ENCODE measurements at places on chromosomes 13 and 19.
A peak's percentile ranks its signal among the peaks of the same experiment; 100 is the strongest.

GRCh38 chr13:23583491-23583890 is 13.3 kb downstream of the TNFRSF19 start:
- no peak for DNase-seq

- no peak for DNase-seq
These were observed 39.6 kb downstream of the RAB20 start for GRCh38 chr13:110521946-110522345.

- DNase-seq: no peak
These were observed 42.0 kb downstream of the LNX2 start for GRCh38 chr13:27578121-27579030.

DNA sequence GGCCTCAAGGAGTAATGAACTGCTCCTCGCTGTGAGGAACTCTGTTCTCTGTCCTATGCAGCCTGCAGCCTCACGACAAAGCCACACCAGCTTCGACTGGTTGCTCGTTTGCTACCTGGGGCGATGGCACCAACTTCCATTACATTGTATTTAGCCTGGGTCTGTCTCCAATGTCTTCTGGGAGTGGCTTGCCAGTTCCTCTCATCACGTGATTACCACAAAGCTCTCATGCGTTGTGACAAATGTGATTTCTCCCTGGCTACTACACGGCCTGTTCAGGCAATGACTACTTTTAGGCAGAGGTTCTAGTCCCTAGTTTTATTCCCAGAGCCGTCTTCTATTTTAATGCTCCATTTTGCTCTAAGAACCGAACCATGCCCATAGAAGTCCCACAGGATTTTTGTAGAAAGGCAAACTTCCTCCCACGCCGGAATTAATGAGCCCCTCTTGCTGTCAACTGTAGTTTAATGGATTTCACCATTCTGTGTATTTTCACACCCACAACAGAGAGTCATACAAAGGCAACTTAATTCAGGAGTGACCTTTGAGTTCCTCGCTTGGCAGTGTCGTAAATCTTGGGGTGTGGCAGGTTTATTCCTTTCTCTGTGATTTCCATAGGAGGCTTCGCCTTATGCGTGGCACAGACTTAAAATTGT is 351.9 kb downstream of the EFNB2 start:
- no peak for DNase-seq

DNA sequence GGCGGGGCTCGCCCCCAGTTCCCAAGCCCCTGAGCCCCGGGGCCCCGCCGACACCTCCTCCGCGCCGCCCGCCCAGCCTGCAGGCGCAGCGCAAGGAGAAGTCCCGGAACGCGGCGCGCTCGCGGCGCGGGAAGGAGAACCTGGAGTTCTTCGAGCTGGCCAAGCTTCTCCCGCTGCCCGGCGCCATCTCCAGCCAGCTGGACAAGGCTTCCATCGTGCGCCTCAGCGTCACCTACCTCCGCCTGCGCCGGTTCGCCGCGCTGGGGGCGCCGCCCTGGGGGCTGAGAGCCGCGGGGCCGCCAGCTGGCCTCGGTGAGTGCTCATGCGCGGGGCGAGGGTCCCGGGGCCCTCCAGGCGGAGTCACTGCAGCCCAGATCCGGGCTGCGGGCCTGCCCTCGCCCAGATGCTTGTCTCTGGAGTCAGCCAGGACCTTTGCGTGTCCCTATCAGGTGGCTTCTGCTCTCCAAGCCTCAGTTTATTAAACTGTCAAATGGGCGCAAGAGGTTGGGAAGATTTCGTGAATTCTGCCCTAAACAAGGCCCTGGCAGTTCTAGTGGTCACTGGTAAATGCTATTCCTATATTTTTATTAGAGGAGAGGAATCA is 2.0 kb downstream of the NPAS1 start:
- no peak for DNase-seq

DNA sequence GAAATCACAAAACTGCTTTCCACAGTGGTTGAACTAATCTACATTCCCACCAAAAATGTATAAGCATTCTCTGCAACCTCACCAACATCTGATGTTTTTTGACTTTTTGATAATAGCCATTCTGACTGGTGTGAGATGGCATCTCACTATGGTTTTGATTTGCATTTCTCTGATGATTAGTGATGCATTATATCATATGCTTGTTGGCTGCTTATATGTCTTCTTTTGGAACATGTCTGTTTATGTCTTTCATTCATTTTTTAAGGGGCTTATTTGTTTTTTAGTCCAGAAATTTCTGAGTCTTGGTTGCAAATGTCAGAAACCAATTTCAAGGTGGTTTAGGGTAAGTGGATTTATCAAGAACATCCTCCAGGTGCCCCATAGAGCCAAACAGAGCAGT is 484.8 kb upstream of the TSHZ3 start:
- DNase-seq: no peak

- no peak for DNase-seq
These were observed 395.1 kb downstream of the FOXO1 start for GRCh38 chr13:40271271-40271885.

GRCh38 chr13:95471960-95472359 is 80.6 kb upstream of the CLDN10 start:
- DNase-seq: no peak

- no peak for DNase-seq
These were observed 31.2 kb downstream of the KEAP1 start for GRCh38 chr19:10471909-10472308.

DNA sequence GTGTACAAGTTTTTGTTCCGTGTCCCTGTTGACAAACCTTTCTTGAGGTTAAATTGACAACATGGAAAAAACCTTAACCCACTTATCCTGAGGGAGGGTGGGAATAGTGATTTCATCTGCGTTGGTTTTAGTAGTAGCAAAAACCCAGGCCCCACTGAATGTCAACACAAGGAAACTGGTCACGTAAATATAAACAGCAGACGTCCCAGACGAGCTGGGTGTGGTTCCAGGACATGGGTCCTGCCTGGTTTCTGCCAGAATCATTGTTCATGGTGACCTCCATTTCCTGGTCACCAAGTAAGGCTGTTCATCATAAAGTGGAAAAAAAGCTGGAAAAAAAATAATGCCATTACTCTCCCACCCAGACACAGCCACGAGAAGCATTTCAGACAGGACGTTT is 16.9 kb upstream of the F2RL3 start:
- DNase-seq: no peak

DNA sequence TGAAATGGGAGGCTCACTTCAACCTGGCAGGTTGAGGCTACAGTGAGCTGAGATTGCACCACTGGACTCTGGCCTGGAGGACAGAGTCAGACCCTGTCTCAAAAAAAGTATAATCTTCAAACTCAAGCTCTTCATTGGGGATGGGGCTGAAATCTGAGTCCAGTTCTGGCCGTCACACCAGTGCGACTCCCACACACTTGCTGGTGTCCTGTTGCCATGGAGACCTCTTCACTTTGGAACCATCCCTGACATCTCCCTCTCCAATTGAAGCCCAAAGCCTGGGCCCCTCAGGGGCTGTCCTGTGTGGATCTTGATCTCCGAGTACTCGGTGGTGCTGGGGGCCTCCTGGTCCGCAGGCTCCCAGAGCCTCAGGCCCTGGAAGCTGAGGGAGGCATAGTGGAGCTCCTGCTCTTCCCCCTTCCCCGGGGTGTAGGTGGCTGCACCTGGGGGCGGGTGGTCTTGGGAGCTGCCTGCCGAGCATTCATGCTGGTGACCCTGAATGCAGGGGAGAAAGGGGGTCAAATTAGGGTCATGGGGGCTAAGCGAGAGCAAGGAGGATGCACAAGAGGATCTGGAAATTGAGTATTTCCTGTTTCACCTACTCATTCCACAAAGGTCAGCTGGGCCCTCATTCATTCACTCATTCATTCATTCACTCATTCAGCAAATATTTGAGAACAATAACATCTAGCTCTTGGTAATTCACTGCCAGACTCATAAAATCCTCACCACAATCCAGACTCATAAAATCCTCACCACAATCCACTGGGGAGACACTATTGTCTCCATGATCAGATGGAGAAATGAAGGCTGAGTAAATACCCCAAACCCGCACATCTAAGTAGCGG is 11.0 kb downstream of the SIGLEC11 start:
- no peak for DNase-seq

GRCh38 chr19:53977429-53977990 is 13.9 kb upstream of the CACNG6 start:
- DNase-seq: peak; percentile 6

- DNase-seq: peak; percentile 20
These were observed 77.6 kb downstream of the KDM4B start for GRCh38 chr19:5046339-5047039.

- DNase-seq: no peak
These were observed 1.3 kb downstream of the ZNF607 start for GRCh38 chr19:37718304-37718703.

GRCh38 chr13:51148952-51149573 is 38.0 kb upstream of the C13orf42 start:
- no peak for DNase-seq

GRCh38 chr19:44754750-44755080 is 6.2 kb downstream of the BCL3 start:
- DNase-seq: no peak

DNA sequence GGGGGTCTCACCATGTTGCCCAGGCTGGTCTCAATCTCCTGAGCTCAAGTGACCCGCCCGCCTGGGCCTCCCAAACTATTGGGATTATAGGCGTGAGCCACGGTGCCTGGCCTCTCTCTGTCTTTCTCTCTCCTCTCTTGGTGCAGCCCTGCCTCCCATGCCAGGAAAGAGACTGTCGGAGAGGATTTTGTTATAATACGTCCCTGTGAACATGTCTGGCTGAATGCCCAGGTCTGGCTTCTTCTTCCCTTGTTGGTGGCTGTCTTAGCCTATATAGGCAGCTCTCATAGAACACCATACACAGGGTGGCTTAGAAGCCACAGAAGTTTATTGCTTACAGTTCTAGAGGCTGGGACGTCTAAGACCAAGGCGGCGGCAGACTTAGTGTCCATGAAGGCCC is 46.4 kb downstream of the PEX11G start:
- DNase-seq: peak; percentile 21

DNA sequence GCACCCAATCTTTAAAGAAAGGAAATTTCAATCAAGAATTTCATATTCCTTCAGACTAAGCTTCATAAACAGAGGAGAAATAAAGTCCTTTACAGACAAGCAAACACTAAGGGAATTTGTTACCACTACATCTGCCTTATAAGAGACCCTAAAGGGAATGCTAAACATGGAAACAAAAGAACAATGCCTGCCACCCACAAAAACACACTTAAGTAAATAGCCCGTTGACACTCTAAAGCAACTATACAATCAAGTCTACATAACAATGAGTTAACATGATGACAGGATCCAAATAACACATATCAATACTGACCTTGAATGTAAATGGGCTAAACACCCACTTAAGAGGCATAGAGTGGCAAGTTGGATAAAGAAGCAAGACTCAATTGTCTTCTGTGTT is 1056.9 kb upstream of the ATXN8OS start:
- no peak for DNase-seq

- no peak for DNase-seq
These were observed 35.1 kb downstream of the TMEM161A start for GRCh38 chr19:19103167-19103566.

- no peak for DNase-seq
These were observed 430.6 kb downstream of the KLF12 start for GRCh38 chr13:73703606-73704005.

GRCh38 chr13:26855921-26856320 is 95.3 kb upstream of the GPR12 start:
- DNase-seq: no peak

DNA sequence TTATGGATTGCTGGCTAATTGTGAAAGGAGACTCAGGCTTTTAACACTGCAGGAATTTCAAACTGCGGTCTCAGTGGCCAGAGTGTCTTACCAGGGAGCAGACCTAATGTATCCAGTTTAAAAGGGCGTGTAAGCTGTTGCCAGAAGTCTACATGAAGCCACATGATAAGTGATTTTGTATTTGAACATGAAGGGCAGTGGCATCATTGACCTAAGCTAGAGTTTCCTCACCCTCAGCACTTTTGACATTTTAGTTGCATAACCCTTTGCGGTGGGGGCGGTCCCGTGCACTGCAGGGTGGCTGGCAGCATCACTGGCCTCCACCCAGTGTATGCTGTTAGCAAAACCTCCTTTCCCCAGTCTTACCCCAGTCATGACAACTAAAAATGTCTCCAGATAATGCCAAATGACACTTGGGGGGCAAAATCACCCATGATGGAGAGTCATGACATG is 23.7 kb upstream of the GPR18 start:
- no peak for DNase-seq

DNA sequence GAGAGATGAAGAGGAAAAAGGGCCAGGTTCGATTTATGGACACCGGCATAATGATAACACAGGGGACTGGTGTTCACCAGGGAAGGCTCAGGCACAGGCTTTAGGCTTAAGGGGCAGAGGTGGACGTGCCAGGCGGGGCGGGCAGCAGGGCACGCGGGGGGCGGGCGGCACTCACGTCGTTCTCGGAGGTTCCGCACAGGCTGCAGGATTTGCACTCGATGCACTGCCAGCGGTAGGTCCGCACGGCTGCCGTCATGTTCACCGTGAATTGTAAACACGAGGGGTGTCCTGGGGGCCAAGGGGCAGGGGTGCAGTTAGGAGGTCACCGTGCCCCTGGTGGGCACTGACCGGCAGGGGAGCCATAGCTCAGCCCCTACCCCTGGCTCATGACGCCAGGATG is 10.6 kb downstream of the DPF1 start:
- no peak for DNase-seq

DNA sequence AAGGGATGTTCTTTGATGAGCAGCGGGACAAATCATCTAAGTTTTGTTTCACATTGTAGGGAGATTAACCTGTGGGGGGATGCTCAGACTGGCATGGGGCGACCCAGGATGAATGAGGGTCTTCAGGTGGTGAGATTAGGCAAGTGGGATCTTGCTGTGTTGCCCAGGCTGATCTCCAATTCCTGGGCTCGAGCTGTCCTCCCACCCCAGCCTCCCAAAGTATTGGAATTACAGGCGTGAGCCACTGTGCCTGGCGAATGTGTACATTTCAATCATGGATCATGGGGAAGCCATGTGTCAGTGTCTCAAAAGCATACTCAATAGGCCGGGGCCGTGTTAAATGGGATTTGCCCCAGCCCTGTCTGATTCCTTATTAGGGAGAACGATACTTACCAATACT is 8.1 kb downstream of the SLC25A42 start:
- DNase-seq: no peak

DNA sequence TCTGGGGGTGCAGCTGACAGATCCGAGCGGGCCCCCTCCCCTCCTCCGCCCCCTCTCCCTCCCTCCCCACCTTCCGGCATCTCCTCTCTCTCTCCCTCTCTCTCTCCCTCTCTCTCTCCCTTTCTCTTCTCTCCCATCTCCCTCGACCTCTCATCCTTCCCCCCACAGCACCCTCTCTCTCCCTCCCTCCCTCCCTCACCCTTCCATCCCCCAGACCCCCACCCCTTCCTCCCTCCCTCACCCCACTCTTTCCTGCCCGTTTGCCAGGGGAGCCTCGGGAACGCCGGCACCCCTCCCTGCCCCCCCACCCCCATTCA is 666 bp downstream of the CELF5 start:
- DNase-seq: no peak
